ENCODE measurements at places on chromosomes 5 and 9.

- DNase-seq: no peak
These were observed 30.1 kb upstream of the GABRG2 start for GRCh38 chr5:162037431-162037830.

DNA sequence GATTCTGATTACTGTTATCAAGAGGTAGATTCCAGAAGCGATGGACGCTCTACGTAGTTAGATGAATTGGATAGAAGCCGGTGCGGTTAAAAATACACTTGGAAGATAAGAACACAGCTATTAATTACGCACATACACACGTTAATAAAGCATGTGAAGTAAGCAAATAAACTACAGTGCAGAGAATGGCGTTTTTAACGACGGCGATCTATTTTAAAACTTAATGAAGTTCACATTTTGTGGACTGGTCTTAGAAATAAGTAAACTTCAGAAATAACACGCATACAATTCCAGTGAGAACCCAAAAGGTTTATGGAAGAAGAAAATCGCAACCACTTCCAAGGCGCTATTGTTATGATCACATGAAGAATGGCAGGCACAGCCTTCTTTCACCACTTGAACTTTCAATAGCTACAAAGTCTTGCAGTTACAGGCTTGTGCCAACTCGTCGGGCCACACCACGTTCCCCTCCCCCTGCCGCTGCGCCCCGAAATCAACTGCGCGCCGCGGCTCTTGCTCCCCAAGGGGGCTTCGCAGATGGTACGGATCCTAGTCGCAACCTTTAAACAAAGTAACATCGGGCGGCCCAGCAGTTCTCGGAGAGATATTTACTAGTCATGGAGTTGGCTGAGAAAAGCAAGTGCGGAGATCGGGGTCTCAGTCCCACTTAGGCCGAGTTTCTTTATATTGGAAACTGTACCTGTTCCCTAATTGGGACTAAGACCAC is 866 bp upstream of the SEMA6A start:
- DNase-seq: peak; percentile 20

DNA sequence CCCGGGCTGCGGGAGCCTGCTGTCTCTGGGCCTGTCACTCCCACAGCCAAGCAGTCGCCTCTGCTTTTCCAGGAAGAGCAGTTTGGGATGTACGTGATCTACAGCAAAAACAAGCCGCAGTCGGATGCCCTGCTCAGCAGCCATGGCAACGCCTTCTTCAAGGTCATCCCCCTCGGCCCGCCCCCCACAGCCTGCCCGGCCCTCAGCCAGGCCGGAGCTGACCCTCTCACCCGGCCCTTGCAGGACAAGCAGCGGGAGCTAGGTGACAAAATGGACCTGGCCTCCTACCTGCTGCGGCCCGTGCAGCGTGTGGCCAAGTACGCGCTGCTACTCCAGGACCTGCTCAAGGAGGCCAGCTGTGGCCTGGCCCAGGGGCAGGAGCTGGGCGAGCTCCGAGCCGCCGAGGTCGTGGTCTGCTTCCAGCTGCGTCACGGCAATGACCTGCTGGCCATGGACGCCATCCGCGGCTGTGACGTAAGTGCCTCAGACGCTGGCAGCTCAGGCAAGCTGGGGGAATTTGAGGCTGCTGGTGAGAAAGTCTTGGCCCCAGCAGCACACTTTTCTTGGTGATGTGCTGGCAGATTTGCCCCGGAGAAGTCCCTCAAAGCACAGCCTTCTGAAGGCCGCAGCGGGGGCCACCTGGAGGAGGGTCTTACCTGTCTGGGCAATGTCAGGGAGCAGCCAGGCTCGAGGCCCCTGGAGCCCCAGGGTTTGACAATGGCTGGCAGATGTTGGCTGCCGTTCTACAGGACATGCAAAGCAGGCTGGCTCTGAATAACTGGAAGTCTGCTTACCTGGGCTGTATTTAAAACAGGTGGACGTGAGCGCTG is 20.1 kb upstream of the LRRC14B start:
- DNase-seq: no peak

DNA sequence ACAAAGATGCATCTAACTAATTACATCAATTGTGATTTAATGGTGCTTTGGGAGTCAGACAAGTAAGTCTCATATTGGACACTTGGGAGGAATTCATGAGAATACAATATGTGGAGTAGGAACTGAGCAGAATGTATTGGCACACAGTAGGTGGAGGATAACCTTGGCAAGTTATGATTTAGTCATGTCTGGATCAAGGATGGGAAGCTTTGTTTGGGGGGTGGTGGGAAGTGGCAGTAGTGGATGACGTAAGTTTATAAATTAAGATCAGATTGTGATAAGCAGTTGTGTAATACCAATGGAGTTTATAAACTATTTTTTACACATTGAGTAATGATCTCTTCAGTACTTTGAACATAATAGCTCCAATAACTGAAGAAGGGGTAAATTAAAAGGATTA is 67.0 kb downstream of the SGCD start:
- DNase-seq: no peak

- peak; percentile 77 for DNase-seq
These were observed 369.3 kb downstream of the BNC2 start for GRCh38 chr9:16501141-16501540.

DNA sequence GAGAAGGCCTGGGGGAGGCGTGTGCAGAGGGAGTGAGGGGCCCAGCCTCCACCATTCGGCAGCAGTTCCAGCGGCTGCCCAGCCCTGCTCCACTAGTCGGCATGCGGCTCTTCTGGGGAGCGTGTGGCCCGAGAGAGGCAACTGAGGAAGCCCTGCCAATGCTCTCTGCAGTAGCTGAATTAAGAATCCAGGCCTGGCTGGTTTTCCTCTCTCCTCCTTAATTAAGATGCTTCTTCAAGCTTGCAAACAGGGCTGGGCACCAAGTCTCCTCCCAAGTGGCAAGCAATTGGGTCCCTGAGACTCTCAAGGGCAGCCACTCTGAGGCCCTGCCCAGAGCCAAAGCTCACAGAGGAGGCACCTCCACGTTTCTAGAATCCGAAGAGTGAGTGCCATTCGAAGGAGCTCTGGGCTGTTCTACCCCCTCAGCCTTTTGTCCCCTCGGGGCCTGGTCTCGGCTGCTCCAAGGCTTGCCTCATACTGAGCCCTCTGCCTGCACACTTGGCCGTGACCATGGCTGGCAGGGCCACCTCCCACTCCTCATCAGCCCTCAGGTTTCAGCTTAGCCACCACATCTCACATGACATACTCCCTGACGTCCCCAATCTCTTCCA is 75.4 kb upstream of the LRRTM2 start:
- DNase-seq: no peak

DNA sequence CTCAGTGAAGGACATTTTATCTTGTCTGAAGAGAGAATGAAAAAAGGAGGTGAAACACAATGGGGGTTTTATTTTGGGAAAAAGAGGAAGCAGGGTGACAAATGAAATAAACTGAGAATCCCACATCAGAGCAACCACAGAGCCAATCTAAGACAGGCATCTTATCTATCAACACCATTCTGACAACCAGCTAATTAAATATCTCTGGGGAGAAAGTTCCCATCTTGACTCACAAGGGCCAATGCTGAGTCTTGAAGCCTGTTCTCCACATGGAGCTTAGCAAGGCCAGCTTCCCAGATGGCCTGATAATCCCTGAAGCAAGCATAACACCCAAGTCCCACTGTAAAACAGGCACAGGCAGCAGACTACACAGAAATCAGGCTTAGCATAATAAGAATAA is 30.4 kb downstream of the DPYSL3 start:
- peak; percentile 37 for DNase-seq

DNA sequence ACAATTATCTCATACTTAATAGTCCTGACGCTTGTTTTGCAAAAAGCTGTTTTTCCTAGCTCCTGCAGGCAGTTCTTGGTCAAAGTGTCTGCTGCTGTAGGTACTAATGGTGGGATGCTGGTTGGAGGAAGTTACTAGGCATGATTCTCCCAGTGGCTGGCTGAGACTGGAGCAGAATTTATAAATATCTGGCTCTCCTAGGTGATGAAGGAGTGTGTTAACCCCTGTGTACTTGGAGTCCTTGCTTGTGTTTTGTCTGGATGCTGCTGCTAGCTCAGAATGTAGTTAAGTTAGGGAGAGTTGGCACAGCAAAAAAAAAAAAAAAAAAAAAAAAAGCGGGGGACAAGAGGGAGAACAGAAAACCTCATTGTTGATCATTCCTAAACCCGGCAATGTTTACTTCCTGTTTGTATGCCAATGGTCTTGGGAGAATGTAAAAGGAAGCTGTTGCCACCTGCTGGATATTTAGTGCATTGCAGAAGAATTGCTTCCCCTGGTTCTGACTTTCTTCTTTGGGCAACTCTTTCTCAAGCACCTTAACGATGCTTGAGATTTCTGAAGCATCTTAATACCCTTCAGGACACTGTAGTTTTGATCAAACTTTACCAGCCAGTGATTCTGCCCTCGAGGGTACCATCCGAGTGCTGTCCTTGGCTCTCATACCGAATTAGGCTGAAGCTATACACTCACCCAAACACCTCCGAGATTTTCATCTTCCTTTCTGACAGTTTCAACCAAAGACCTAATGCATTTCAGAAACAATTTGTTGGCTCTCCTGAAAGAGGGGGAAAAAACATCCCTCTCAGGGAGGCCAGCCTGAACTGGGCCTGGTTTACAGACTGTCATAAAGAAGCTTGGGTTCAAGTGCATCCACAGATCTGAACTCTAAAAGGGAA is 71.7 kb upstream of the WWC1 start:
- DNase-seq: peak; percentile 78

DNA sequence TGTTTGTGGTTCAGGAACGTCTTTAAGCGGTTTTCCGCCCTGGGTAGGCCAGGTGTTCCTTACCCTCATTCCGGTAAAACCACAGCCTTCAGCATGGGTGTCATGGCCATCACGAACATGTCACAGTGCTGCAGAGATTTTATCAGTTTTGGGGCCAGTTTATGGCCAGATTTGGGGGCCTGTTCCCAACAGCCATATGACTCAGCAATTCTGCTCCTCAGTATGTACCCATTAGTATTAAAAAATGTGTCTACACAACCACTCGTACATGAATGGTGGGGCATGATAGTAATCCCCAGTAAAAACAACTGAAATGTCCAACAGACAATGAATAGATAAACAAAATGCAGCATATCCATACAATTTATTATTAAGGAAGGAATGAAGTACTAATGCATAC is 51.9 kb upstream of the TTC23L start:
- DNase-seq: no peak

DNA sequence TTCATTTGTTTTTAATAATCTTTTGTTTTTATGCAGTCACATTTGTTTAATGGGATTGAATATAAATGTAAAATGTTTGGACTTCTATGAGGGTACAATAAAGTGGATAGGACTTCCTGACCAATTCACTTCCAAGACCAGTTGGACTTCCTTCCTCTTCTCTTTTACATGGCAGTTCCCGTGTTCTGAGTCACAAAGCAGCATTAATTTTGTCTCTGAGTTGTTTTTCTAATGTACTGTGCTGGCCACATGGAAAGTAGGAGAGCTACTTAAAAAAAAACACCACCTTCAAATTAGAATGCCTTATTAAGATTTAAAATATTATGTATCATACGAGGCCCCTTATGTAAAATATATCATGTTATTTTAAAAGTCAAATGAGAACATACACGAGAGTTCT is 87.3 kb downstream of the CCDC171 start:
- DNase-seq: no peak

Measured in GM23248 (cell line).